ENCODE measurements at places on chromosomes 11 and 22. TPM values are rescaled to one million over a fixed set of nuclear protein-coding genes. Genes with fewer than 3 reads are reported as not detected.
A peak's percentile ranks its signal among the peaks of the same experiment; 100 is the strongest.

GRCh38 chr11:5118893-5119292, 19.3 kb downstream of the OR52A5 start:
- H3K36me3 ChIP-seq, result no peaks in the 10 kb centered on the region
- H3K4me3 ChIP-seq, result no peak overlapping the region
- DNase-seq, result no peak
- H3K27me3 ChIP-seq, result no peaks in the 10 kb centered on the region
- no peak overlapping the region for H3K27ac ChIP-seq
- H3K4me1 ChIP-seq, result no peaks in the 10 kb centered on the region

GRCh38 chr11:108541531-108541930, 43.3 kb upstream of the POGLUT3 start:
- no peak for DNase-seq
- H3K4me1 ChIP-seq, result no peaks in the 10 kb centered on the region
- H3K27ac ChIP-seq, result no peak overlapping the region

GRCh38 chr11:2519517-2519861, 74.7 kb downstream of the KCNQ1 start:
- no peak for DNase-seq
- no peaks in the 10 kb centered on the region for H3K27me3 ChIP-seq
- H3K27ac ChIP-seq, result no peak overlapping the region

- H3K4me1 ChIP-seq, result no peaks in the 10 kb centered on the region
- no peak overlapping the region for H3K4me3 ChIP-seq
- H3K36me3 ChIP-seq, result no peaks in the 10 kb centered on the region
Measured at GRCh38 chr11:69115586-69116560, 39.9 kb upstream of the SMIM38 start.

- H3K27ac ChIP-seq, result peak overlapping the region; percentile 70
- no peaks in the 10 kb centered on the region for H3K36me3 ChIP-seq
- H3K4me1 ChIP-seq, result peaks cover 15% of the 10 kb centered on the region
- H3K4me3 ChIP-seq, result no peak overlapping the region
Measured at GRCh38 chr11:78420255-78420764, 2.7 kb upstream of the GAB2 start.

GRCh38 chr11:69204941-69205742, 49.4 kb downstream of the SMIM38 start:
- no peaks in the 10 kb centered on the region for H3K36me3 ChIP-seq
- H3K4me1 ChIP-seq, result no peaks in the 10 kb centered on the region
- peaks cover 5% of the 10 kb centered on the region for H3K27me3 ChIP-seq
- H3K4me3 ChIP-seq, result no peak overlapping the region
- H3K27ac ChIP-seq, result no peak overlapping the region

- no peak for DNase-seq
- no peak overlapping the region for H3K4me3 ChIP-seq
- H3K27ac ChIP-seq, result no peak overlapping the region
- no peaks in the 10 kb centered on the region for H3K4me1 ChIP-seq
Measured at GRCh38 chr22:49726022-49726681, 101.5 kb downstream of the BRD1 start.

GRCh38 chr22:32082331-32082730, 39.3 kb downstream of the SLC5A1 start:
- DNase-seq, result peak; percentile 8
- H3K4me1 ChIP-seq, result no peaks in the 10 kb centered on the region
- H3K4me3 ChIP-seq, result no peak overlapping the region
- no peak overlapping the region for H3K27ac ChIP-seq
- H3K27me3 ChIP-seq, result no peaks in the 10 kb centered on the region

- no peaks in the 10 kb centered on the region for H3K4me1 ChIP-seq
- DNase-seq, result peak; percentile 55
- H3K36me3 ChIP-seq, result no peaks in the 10 kb centered on the region
Measured at GRCh38 chr11:25981998-25982397, 349.9 kb upstream of the ANO3 start.

- H3K27me3 ChIP-seq, result no peaks in the 10 kb centered on the region
- H3K4me1 ChIP-seq, result peaks cover 19% of the 10 kb centered on the region
- H3K27ac ChIP-seq, result no peak overlapping the region
- H3K4me3 ChIP-seq, result no peak overlapping the region
Measured at GRCh38 chr11:86811637-86812321, 11.4 kb downstream of the PRSS23 start.

DNA sequence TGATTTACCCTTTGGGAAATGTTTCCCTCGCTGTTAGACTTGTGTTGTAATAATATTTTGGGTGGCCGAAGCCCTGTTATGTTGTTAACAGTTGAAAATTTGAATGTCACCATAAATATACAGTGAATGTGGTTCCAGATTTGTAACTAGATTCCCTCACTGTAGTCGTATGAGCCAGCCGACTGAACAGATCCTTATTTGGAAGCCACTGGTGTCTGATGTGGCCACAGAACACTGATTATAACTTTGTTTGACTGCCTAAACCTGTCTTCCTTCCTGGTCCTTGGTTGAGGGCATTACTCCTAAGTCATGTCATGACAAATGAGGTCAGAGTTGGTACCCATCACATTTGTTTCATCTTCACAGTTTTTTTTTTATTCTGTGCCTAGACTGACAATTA, 45.4 kb downstream of the YAP1 start:
- no peaks in the 10 kb centered on the region for H3K27me3 ChIP-seq
- H3K4me3 ChIP-seq, result no peak overlapping the region

DNA sequence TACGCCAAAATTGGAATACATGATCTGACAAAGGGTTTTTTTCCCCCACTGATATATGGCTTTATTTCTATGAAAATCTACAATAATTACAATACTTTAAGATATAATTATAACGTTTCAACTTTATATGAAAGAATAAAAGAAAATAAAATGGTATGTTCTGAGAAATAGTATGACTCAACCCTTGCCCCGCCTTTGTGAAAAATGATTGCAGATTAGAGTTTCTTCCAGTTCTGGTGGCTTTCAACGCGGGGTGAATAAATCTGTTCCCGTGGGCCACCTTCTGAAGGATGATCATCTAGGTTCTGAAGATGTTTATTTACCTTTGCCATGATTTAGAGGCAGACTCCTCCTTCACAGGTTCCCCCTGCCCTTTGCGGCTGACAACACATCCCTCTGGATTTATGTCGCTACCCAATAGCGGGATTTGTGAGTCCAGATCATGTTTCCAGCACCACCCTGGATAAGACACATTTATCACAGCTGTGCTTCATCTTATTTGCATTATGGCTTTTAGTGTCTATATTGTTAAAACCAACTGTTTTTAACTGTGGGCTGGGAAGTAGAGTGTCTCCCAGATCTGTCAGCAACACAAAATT, 607.0 kb upstream of the KIRREL3 start:
- H3K27ac ChIP-seq, result no peak overlapping the region
- no peak overlapping the region for H3K4me3 ChIP-seq
- no peak for DNase-seq
- no peaks in the 10 kb centered on the region for H3K36me3 ChIP-seq

DNA sequence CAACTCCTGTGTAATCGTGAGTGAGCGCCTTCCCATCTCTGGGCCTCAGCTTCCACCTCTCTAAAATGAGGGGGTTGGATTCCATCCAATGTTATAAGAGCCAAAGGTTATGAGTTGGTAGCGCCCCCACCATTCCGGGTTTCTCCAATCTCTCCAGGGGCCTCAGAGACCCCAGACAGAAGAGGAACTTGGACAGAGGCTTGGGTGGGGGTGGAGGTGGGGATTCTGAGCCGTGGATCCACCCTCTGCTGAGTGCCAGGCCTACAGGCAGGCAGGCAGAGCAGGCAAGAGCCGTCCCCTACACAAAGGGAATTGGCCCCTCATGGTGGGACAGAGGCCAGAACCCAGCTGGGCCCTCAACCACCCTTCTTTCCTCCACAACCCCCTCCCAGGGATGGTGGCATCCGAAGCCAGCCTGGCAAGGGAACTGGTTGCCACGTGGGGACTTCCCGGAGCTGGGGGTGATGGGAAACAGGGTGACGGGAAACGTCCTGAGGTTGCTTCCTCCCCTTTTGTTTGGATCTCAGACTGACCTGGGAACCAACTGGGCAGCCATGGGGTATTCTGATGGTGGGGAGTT, 31.8 kb downstream of the TXN2 start:
- H3K27ac ChIP-seq, result no peak overlapping the region
- no peaks in the 10 kb centered on the region for H3K27me3 ChIP-seq
- no peaks in the 10 kb centered on the region for H3K36me3 ChIP-seq
- DNase-seq, result no peak
- H3K4me3 ChIP-seq, result no peak overlapping the region

- no peak for DNase-seq
- no peaks in the 10 kb centered on the region for H3K4me1 ChIP-seq
- no peak overlapping the region for H3K4me3 ChIP-seq
- H3K36me3 ChIP-seq, result no peaks in the 10 kb centered on the region
Measured at GRCh38 chr11:94272738-94273313, 31.6 kb upstream of the IZUMO1R start.

GRCh38 chr11:120385655-120386054, 49.4 kb downstream of the ARHGEF12 start:
- H3K4me1 ChIP-seq, result peaks cover 5% of the 10 kb centered on the region
- DNase-seq, result no peak
- no peak overlapping the region for H3K27ac ChIP-seq
- H3K27me3 ChIP-seq, result no peaks in the 10 kb centered on the region

SLC25A1 gene
- 72.2 TPM for total RNA-seq

PHOX2A gene
- total RNA-seq, result not detected

TBX10 gene
- total RNA-seq, result not detected

YAP1 gene
- 169 TPM for total RNA-seq

OR51B4 gene
- 0.17 TPM for total RNA-seq

VWCE gene
- 1.7 TPM for total RNA-seq

F2 gene
- not detected for total RNA-seq

NPAS4 gene
- not detected for total RNA-seq

Measured in fibroblast of lung (primary cell).